ENCODE measurements at places on chromosomes 5 and 9. TPM values are rescaled to one million over a fixed set of nuclear protein-coding genes. Genes with fewer than 3 reads are reported as not detected.

- no peak overlapping the region for H3K4me3 ChIP-seq
- H3K4me1 ChIP-seq, result no peaks in the 10 kb centered on the region
- peaks cover 2% of the 10 kb centered on the region for H3K36me3 ChIP-seq
- H3K27me3 ChIP-seq, result no peaks in the 10 kb centered on the region
- no peak for DNase-seq
Observed at GRCh38 chr9:35681341-35682002, 7.7 kb downstream of the CA9 start.

DNA sequence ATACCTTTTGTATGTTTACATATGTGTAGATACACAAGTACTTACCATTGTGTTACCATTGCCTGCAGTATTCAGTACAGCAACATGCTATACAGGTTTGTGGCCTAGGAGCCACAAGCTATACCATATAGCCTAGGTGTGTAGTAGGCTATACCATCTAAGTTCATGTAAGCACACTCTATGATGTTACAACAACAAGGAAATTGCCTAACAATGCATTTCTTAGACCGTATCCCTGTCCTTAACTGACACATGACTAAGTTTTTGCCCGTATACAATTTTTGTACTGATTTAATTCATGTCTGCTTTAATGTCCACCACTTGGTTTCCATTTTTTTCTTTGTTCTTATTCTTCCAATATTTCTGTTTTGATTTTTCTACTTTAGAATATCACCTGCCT is 18.5 kb downstream of the TNPO1 start:
- no peak overlapping the region for H3K27ac ChIP-seq
- H3K4me3 ChIP-seq, result no peak overlapping the region
- H3K36me3 ChIP-seq, result no peaks in the 10 kb centered on the region
- H3K27me3 ChIP-seq, result no peaks in the 10 kb centered on the region
- DNase-seq, result no peak

- no peak overlapping the region for H3K27ac ChIP-seq
- peaks cover 30% of the 10 kb centered on the region for H3K36me3 ChIP-seq
- DNase-seq, result no peak
- no peak overlapping the region for H3K4me3 ChIP-seq
- H3K27me3 ChIP-seq, result no peaks in the 10 kb centered on the region
Observed at GRCh38 chr5:32767948-32768467, 56.9 kb downstream of the NPR3 start.

The IL7R gene
- 53.7 TPM for total RNA-seq
